ENCODE measurements at places on chromosomes 6 and 20.
A peak's percentile ranks its signal among the peaks of the same experiment; 100 is the strongest.

DNA sequence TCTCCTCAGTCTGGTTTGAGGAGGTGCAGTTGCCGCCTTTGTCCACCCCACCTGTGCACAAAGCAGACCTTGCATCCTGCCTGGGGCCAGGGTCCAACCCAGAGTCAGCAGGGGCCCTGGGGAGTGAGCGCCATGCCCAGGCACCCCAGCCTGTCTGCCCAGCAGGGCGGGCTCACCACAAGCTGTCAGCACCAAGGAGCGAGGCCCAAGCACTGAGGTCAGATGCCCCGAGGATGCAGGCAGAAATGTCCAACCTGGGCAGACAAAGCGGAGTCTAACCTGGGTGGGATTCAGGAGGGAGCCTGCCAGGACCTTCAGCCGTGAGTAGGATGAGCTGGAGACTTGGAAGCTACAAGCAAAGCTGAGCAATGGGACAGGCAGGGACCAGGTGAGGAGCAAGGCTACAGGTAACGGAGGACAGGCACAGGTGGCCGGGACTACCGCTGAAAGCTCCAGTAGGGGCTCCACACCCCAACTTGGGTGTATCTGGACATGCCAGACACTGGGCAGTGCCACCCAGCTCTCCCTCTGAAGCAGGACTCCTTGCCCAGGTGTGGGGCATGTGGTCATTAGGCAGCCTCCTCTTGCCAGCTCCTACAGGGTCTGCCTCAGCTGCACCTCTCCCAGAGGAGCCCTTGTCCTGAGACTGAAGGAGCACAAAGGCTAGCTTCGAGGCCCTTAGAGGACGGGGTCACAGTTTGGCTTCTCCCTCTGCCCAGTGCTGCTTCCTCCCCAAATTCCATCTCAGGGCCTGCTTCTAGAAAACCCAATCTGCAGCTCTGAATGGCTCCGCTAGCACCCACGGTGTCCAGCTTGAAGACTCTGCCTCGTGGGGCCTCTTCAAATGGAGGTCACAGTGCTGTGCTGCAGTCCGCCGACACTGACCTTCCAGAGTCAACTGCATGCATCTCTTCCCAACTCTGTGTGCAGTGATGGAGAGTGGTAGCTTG lies 210.6 kb upstream of the CDYL start:
- DNase-seq = no peak

DNA sequence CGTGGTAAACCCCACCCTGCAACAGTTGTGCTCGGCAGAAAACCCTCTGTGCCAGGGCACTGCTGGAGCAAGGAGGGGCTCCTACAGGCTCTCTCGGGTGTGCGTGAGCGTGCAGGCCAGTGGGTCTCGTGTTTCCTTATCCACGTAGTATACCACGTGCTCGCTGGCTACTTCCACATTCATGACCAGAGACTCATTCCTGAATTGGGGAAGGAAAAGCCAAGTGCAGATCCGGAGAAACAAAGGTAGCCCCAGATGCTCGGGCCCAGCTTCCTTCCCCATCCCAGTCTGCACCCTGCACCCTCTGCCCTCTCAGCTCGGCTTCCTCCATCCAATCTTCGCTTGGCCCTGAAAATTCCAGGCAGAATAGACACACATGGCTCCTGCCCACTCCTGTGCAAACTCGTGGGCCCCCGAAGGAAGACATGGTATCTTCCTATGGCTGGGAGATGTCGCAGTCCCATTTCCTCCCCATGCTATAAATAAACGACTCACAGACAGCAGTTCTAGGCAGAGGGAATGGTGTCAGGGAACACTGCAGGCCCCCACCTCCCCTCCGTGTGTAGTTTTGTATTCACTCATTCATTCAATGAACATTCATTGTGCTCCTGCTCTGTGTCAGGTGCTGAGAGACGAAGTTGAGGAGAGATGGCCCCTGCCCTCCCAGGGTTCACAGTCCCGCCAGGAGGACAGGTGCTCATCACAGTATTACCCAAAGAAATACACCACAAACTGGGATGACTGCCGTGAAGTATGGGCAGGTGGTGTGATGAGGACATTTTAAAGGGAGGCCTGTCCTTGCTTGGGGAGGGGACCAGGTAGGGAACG lies 29.6 kb downstream of the NPEPL1 start:
- no peak for DNase-seq

DNA sequence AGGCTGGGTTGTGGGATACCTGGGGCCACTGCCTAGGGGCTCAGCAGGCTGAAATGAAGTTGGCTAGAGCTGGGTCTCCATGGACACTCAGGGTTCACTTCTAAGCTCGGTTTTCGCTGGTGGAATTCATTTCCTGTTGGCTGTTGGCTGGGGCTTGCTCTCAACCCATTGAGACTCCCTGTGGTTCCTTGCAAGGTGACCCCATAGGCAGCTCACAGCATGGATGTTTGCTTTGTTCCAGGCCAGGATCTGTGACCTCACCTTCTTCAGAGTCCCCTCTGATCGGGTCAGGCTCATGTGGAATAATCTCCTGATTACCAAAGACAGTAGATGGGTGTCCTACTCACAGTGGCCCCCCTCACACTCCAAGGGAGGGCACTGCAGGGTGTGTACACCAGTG lies 229.3 kb downstream of the QKI start:
- no peak for DNase-seq

- DNase-seq = peak; percentile 83
Observed at GRCh38 chr6:144149894-144150709, at the start of gene STX11. STX11 (plus strand) TSS chr6:144150517; CDS start chr6:144186628, 36,111 bp downstream.

DNA sequence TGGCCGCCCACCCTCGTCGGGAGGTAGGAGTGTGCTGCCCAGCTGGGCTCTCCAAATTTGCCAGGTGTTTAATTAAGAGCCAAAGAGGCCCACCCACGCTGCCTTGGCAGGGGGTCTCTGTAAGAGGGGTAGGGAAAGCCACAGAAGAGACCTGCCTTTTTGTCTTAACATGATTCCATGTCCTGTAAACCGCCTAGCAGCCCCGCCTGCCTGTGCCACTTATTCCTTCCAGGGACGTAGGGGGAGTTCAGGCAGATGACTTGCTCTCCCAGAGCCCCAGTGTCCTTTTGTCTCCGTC lies 2.1 kb downstream of the FAM210B start:
- DNase-seq = no peak

DNA sequence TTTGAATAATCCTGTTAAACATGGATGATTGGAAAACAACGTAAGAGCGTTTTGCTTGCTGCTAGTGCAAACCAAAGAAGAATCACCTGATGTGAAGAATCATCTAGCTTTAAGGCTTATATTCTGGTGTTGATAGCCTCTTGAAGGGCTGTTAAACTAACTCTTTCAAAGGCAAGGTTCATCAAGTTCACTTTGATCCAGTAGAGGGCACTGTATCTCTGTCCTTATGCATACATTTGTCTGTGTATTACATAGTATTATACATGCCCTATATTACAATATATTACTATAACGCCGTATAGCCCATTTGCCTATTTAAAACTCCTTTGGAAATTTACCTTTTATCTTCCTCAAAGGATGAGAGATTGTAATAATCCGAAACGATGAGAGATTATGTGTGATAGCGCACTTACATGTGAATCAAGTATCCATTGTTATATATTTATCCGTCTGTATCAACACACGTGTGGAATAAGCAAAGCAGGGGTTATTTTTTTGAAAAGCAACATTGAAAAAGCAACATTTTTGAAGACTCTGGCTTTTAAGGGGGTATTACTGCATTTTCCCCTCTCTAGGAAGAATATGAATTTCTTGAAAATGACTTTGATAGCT lies 50.8 kb upstream of the NRN1 start:
- peak; percentile 24 for DNase-seq

- DNase-seq = no peak
Observed at GRCh38 chr6:144049386-144049785, 41.3 kb upstream of the PLAGL1 start.

GRCh38 chr6:33652002-33652401 lies 30.9 kb downstream of the ITPR3 start:
- DNase-seq = no peak

DNA sequence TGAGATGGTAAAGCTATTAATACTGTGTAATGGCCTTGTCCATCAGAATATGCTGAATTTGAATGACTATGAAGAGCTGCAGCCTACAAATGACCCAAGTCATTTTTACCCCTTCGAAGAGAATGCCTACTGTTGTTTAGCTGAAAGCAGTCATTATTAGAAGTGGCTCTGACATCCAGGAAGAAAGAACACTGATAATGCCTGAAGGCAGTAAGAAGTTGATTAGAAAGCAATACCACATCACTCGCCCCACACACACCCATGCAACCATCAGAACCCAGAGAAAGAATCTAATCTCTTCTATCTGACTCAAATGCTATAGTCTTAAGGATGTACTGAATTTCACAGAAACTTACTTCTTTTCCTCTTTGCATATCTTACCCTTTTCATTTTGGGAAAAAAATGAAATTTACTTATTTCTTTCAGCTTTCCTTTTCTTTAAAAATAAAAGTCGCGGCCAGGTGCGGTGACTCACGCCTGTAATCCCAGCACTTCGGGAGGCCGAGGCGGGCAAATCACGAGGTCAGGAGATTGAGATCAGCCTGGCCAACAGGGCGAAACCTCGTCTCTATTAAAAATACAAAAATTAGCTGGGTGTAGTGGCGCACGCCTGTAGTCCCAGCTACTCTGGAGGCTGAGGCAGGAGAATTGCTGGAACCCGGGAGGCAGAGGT lies 61.0 kb downstream of the ARHGAP18 start:
- DNase-seq = no peak

GRCh38 chr6:69162811-69163210 lies 527.7 kb downstream of the ADGRB3 start:
- DNase-seq = no peak

- no peak for DNase-seq
Observed at GRCh38 chr20:49569411-49570115, 1.6 kb upstream of the PTGIS start.

DNA sequence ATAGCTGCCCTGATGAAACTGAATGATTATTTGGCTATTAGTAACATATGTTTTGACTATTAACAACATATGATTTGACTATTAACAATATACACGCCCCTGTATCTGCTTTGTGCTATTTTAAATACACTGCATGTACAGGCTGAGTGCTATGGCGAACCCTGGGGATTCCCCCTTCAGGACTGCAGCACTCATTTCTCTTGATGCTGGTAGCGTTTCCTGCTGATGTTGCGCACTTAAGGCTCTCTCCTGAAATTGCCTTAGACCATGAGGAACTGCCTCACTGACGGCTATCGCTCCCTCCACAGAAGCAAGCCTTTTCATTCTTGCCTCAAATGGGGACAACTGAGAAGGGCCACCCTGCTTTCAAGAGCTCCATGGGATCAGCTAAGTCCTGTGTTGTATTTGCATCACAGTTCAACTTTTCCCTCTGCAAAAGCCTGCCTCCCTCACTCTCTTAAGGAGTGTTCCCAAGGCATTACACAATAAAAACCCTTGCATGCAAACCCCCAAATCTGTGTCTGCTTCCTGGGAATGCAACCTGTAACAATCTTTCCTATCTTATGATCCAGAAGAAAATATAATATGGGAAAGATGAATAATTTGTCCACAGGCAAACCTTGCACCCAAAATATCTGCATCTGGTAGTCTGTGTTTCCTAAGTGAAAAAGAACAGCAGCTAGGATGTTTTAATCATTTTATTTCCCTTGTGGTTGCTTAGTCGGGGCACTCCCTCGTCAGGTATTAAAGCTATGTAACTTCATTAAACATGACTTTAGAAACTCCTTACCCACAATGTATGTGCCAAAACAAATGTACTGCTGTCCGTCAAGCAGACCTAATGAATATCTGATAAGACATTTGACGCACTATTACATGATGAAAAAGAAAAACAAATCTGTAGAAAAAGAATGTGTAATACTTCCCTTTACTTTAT lies 456.4 kb downstream of the COL12A1 start:
- DNase-seq = no peak

- no peak for DNase-seq
Observed at GRCh38 chr20:39089029-39089428, 126.9 kb downstream of the DHX35 start.

- DNase-seq = no peak
Observed at GRCh38 chr20:17685168-17685567, 3.1 kb upstream of the RRBP1 start.

GRCh38 chr6:94835264-94835663 lies 742.1 kb upstream of the MANEA start:
- no peak for DNase-seq

- DNase-seq = no peak
Observed at GRCh38 chr6:7522873-7523272, 18.6 kb upstream of the DSP start.

DNA sequence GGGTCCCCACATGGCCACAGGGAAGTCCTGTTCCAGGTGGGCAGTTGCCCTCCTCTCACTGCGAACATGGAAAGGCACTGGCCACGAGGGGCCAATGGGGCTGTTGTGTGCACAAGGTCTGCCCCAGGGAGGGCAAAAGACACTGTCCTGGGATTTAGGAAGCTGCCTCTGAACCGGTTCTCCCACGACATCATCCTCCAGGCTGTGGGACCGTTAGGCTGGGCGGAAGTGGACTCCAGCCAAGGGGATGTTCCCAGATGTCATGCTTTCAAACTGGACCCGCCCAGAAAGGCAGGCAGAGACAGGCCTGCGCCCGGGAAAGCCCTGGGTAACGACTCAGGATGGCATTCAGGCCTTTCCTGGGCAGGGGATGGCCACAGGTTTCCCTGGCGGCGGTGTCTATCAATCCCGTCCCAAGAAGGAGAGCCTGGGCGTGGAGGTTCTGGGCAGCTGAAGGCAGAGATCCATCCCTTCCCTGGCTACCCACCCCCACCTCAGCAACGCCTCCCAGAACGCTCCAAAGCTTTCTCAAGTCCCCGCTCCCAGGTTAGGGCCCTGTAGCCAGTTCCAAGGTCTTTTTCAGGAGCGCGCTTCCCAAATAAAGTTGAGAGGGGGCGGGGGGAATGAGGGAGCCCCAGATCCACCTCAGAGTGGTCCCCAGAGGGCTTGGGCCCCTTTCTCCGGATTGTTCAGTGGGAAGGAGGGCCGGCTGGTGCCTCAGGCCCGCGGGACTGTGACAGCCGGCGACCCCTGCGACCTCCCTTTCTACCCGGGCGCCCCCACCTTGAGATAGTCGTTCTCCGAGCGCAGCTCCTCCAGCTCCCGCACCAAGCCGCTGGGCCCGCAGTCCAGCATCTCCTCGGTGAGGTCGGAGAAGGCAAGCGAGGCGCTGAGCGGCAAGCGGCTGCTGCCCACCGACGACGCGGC lies 13.8 kb upstream of the TLDC2 start:
- no peak for DNase-seq

DNA sequence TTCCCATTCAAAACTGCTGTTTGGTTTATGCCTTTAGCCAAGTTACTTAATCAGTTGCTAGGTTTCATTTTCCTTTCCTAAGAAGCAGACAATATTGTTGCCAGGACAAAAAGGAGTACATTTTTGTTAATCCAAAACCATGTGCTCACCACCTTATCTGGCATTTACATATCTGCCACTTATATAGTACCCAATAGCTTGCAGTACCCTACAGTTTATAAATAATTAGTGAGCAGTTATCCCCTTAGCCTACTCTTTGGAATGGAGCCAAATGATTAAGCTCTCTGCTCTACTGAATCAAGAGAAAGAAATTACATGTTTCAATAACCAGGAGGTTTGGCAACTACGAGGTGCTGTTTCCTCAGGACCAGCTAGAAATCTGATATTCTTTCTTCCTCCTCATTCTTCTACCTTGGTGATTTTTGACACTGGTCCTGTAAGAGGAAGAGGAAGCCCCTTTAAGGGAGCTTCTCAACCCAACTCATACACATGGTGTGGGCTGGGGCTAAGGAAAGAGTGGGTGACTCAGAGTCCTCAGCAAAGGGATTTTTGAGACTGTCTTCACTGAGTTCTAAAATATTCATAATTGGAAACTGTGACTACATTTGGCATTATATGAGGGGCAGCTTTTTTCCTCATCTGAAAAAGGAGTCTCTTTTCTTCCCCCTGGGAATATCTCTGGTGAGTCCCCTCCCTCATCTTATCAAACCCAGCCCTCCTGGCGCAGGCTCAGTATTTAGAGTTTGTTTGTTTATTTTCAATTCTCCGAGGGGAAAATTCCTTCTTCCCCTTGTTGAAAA lies 1.5 kb downstream of the ZNFX1 start:
- DNase-seq = peak; percentile 62

- no peak for DNase-seq
Observed at GRCh38 chr6:132364306-132365074, 36.8 kb downstream of the MOXD1 start.
